Activated T-helper 17 cell treated with anti-CD3 and anti-CD28 coated beads, Interleukin-2, amount 50 U/mL, for 72 hours (primary cell): ENCODE measurements at places on chromosomes 13 and 19. TPM values are rescaled to one million over a fixed set of nuclear protein-coding genes. Genes with fewer than 3 reads are reported as not detected.

SIGLEC5 gene
- not detected for total RNA-seq

ATCAY gene
- total RNA-seq = not detected

KCNN4 gene
- 385 TPM for total RNA-seq

FUT2 gene
- not detected for total RNA-seq

ZNF14 gene
- total RNA-seq = 4.7 TPM

NXNL1 gene
- not detected for total RNA-seq

ZNF729 gene
- not detected for total RNA-seq

GIPR gene
- total RNA-seq = 7.5 TPM

SMIM7 gene
- total RNA-seq = 53.6 TPM

NFKBIB gene
- total RNA-seq = 68.7 TPM

SOHLH2 gene
- 0.22 TPM for total RNA-seq

LRRC25 gene
- total RNA-seq = not detected

CEACAM21 gene
- total RNA-seq = 30.7 TPM

TUBA3C gene
- not detected for total RNA-seq

DLL3 gene
- 0.16 TPM for total RNA-seq

SIGLEC12 gene
- total RNA-seq = 0.34 TPM

OR7C1 gene
- not detected for total RNA-seq

ZSCAN5A gene
- total RNA-seq = 11.6 TPM

CEBPG gene
- total RNA-seq = 15.0 TPM
